Activated CD4-positive, alpha-beta T cell treated with anti-CD3 and anti-CD28 coated beads, Interleukin-2, Interleukin-6, amounts not matched to agents 100 ng/mL and 50 ng/mL, durations not matched to agents 16 hours and 8 hours (primary cell): ENCODE measurements at places on chromosomes 4 and X.

GRCh38 chr4:67714248-67714583 is 13.3 kb upstream of the UBA6 start:
- DNase-seq: peak; percentile 17

DNA sequence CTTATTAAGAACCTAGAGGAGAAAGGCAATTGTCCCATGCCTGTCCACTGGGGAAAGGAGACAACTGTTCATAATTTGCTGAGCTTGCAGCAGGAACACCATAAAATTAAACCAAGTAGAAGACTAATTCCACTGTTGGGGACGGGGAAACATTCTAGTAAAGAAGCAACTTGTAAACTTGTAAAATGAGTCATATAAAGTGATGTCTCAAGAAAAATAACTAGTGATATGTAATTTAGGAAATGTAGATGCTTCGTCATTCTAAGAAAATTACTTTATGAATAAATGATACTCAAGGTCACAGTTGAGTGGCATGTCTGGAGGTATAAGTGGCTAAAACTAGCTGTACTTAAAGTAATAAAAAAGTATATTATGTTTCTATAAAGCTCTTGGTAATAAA is 121.2 kb upstream of the MID1 start:
- no peak for DNase-seq

DNA sequence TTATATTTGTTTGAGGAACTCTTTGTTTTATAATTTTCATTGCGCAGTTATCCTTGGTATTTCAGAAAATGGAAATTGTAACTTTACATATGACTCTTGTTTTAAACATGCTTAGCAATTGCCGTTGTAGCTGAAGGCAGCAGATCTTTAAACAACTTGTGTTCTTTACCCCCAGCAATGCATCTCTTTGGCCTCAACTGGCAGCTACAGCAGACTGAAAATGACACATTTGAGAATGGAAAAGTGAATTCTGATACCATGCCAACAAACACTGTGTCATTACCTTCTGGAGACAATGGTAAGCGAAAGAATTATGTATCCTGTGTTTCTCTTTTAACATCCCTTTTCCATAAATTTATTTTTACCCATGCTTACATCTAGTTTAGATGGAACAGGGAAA is 263.6 kb downstream of the DCTD start:
- no peak for DNase-seq

GRCh38 chr4:42280327-42281095 is 116.8 kb upstream of the SHISA3 start:
- peak; percentile 57 for DNase-seq

DNA sequence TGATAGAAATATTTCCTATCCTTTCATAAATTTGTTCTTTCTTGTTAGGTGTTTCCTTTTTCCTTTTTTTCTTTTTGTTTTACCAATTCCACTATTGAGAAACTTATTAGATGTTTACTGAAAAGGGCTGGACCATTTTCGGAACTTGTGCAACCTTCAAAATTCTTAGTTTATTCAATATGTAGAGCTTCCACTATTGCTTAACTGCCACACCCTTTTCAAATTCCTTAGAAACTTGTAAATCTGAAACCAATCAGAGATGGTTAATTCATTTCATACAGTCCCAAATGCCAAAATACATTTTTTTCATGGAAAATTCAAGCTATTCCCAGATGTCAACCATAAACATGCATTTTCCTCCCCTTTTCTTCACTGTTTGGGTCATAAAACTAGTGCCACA is 66.1 kb upstream of the SLC39A8 start:
- no peak for DNase-seq

GRCh38 chr4:8537041-8537461 is 43.1 kb upstream of the GPR78 start:
- DNase-seq: peak; percentile 31

DNA sequence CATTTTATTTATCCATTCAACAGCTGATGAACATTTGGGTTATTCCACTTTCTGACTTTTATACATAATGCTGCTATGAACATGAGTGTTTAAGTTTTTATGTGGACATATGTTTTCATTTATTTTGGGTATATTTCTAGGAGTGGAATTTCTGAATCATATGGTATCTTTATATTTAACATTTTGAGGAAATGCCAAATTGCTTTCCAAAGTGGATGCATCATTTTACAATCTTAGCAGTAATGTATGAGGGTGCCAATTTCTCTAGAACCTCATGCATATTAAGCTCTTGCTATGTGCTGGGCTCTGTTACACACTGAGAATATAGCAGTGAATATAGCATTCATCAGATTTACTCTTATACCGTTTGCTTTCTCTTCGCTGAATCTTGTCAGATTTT is 983.7 kb downstream of the STIM2 start:
- DNase-seq: no peak

- DNase-seq: peak; percentile 63
Observed at GRCh38 chrX:109270580-109271484, 211.1 kb downstream of the GUCY2F start.

GRCh38 chr4:122890147-122890795 is 32.1 kb downstream of the NUDT6 start:
- no peak for DNase-seq

DNA sequence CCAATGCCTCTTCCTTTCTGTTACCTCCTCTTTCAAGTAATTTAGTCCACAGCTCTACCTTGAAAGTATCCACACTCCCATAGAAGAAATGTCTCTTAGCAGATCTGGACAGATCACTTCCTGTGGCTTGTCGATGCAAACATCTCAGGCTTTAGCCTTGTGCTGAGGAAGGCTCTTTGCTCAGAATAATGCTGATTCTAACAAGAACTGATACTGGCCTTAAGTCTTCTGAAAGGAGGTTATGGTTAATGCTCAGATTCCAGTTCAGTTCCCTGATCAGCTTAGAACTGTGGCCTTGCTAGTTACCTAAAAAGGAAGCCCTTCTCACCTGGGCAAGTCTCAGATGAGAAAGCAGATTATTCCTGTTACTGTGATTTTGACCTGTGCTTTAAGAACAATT is 230.1 kb upstream of the FAT4 start:
- DNase-seq: no peak

GRCh38 chr4:116930329-116930728 is 155.0 kb downstream of the TRAM1L1 start:
- DNase-seq: no peak

DNA sequence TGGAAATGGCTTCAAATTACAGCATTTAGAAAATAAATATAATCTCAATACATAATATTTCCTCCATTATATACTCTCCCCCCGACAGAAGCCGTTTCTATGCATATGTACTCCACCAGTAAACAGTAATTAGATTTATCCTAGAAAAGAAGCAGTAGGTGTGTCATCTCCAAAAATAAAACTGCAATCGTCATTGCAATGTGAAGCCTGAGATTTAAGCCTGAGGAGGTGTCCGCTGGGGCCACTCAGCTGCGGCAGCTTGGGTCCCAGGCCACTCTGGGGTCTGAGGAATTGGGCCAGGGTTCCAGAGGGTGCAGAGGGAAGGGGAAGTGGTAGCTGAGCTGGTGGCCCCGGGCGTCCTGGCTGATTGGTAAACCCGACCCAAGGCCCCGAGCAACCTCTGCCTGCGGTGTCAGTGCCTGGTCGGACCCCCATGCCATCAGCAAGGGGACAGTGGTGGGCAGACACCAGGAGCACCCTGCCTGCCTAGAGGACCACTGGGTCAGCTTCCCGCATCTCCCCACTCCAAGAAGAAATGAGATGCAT is 7.8 kb upstream of the MXD4 start:
- DNase-seq: no peak

DNA sequence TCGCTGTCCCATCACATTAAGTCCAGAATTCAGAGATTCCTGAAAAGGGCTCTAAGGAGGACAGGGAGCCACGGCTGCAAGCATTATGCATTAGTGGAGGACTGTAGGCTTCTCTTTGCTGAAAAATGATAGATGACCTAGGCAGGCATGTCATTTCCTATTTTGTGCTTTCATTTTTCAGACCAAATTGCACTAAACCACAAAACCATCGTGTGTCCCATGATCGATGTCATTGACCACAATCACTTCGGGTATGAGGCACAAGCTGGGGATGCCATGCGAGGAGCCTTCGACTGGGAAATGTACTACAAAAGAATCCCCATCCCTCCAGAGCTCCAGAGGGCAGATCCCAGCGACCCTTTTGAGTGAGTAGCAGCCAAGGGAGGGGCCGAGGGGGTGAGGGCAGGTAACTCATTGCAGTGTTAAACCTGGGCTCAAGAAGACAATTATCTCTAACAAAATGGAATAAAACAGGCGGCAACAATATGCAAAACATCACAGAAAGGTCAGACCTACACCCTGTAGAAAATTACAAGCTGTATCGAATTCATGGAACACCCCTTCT is 355.2 kb upstream of the GALNT7 start:
- peak; percentile 15 for DNase-seq

DNA sequence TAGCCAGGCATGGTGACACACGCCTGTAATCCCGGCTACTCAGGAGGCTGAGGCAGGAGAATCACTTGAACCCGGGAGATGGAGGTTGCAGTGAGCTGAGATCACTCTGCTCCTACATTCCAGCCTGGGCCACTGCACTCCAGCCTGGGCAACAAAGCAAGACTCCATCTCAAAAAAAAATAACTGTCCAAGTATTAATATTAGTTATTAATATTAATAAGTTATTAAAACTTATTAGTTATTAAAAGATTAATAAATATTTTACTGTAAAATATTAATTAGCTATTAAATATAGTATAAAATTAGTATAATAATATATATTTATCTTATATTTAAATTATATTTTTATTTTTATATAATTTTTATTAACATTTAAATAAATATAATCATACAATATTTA is 19.5 kb upstream of the NDST3 start:
- DNase-seq: no peak

- DNase-seq: no peak
Observed at GRCh38 chr4:84786478-84786877, 180.0 kb downstream of the WDFY3 start.

GRCh38 chr4:167100120-167100519 is 134.2 kb downstream of the SPOCK3 start:
- DNase-seq: no peak

- DNase-seq: no peak
Observed at GRCh38 chr4:74335341-74336021, 27.2 kb downstream of the EPGN start.

DNA sequence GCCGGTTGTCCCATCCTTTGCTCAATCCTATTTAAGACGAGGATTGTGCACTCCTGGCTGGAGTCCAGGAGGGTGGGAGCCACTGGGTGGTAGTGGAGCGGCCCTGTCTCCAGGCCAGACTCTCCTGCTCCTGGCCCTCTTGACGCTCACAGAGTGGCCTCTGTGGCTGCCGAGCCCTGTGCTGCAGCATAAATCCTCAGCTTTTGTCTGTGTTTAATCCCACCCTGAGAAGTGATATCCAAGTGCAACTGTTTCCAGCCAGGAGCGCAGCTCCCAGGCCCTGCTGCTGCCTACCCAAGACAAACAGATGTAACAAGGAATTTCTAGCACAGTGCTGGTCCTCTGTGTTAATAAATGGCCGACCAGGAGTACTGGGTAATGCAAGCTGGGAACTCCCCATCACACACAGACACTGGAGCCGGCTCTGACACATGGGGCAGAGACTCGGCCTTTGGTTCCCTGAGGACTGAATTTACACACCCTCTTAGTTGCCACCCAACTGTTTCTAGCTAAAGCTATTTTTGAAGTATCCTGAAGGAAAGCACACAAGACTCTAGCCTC is 85.3 kb downstream of the GATB start:
- no peak for DNase-seq

GRCh38 chr4:163243297-163243981 is 76.7 kb upstream of the NAF1 start:
- no peak for DNase-seq

DNA sequence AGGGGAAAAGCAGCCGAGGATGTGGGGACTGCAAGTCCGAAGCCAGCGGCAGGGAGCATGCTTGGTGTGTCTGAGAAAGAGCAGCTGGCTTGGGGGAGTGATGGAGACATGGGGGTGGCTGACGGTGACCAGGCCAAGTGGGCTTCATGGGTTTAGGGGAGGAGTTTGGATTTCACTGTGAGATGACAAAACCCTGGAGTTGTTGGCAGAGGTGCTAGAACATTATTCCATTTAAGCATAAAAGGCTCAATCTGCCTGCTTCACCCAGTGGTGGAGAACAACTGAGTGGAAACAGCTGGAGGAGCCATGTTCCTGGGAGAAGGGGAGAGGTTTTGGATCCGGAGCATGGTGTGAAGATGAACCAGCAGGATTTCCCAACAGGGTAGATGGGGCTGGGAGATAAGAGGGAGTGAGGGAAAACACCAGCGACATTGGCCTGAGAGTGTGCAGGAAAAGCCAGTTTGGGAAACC is 318.0 kb upstream of the TAPT1 start:
- DNase-seq: no peak

GRCh38 chr4:118962540-118962939 is 73.9 kb downstream of the SYNPO2 start:
- DNase-seq: no peak

DNA sequence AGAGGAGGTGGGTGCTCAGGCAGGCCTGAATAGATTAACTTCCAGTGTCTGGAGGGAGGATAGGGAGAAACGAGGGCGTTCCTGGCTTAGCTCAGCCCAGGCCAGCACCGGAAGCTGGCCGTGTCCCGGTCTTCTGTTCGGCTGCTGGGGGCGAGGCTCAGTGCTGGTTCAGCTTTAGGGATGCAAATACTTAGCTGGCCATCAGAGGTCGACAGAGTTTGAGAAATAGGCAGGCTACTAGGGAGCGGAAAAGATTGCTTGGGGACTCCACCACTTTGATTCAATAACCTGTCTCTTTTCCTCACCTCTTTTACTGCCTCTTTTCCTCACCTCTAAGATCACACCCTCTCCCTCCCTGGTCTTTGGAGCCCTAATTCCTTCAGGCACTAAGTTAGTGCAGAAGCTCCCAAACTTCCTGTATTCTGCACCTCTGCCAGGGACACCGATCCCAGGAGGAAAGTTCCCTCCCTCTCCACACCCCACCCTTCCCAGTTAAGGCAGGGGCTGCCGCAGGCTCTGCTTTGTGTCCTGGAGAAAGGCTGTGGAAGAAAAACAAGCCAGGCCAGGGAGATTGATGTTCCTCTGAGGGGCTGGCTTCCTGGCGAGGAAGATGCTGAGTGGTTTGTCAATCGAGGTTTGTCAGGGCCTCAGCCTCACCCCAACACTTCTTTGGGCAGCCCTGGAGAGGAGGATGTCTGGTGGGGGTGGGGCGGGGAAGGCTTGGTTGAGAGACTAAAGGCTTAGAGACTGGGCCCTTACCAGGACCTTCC is 6.0 kb upstream of the EFNB1 start:
- peak; percentile 29 for DNase-seq

- DNase-seq: peak; percentile 39
Observed at GRCh38 chr4:166091912-166092510, 219.0 kb downstream of the TLL1 start.

DNA sequence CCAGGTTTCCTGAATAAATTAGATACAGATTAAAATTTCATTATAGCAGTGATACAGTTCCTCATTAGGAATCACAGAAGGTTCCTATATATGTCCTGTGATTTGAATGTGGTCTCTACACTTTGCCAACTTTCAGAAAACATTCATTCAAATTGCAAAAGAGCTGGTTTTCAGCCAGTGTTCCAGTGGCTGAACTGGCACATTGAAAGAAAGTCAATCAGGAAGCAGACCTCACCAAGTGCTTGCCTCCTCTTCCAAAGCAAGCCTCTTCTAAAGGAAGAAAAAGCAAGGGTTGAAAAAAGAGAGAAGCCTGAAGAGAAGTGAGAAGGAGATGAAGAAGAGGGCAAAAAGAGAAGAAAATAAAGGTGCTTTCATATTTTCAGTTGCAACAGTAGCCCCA is 12.7 kb downstream of the KLHL34 start:
- DNase-seq: no peak

GRCh38 chr4:1582227-1582626 is 101.9 kb downstream of the FAM53A start:
- DNase-seq: no peak
